Left lobe of liver (tissue), 2 donors: ENCODE measurements at places on chromosomes 2 and 18. TPM values are rescaled to one million over a fixed set of nuclear protein-coding genes. Genes with fewer than 3 reads are reported as not detected.

ANKRD30BL gene
- total RNA-seq = not detected

- DNase-seq = no peak
Observed at GRCh38 chr2:55742996-55743395, 49.4 kb upstream of the PNPT1 start.

DNA sequence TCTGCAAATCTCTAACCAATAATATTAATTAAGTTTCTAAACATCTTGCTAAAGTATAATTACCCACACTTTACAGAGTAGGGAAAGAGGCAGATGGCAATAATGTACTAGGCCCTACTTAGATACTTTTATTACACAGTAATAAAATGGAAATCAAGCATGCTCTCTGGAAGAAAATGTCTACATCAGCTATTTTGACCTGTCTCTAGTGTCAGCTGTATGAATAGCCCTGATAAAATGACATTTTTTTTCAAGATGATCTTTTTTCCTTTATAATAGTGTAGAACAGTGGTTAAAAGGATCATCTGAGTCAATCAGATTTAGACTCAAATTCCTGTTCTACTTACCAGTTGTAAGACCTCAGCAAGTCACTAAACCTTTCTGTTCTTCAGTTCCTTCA, 397.3 kb downstream of the GRB14 start:
- no peak for DNase-seq

DNA sequence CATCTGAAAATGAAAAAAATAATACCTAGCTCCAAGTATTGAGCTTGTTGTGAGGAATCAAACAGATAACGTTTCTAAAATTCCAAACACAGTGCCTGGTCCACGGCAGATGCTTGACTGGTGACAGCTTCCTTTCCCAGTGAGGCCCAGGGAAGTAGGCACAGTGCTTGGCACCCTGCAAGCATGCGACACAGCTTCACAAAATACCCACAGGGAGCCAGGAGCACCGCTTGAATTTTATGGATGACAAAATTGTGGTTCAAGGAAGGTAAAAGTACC, 205.1 kb upstream of the TNP1 start:
- DNase-seq = no peak

DNA sequence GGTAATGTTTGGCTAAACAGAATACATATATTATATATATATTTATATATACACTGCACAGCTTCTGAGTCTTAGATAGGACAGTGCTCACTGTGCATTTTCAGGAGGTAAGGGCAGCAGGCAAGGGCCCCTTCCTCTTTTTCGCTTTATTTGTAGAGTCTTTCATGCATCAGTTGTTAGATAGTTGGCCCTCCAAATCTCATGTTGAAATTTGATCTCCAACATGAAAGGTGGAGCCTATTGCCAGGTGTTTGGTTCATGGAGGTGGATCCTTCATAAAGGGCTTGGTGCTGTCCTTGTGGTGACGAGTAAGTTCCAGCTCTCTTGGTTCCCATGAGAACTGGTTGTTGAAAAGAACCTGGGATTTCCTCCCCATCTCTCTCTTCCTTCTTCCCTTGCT, 48.1 kb downstream of the TSN start:
- no peak for DNase-seq

DNA sequence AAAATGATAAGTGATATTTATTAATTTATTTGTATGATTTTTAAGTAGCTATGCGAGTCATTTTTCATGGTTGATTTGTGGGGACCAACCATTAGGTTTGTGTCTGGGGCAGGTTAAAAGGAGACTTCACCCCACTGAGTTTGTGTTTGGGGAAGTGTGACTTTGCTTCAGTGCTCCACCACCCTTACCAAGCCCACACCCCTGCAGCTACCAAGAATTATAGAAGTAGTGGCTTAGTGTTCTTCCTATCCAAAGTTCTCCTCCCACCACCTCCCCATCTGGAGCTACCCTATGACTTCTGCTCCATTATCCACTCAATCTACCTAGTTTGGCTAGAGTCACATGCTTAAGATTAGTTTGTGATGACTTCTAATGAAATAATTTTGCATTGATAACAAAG, 182.1 kb upstream of the ZEB2 start:
- no peak for DNase-seq

DNA sequence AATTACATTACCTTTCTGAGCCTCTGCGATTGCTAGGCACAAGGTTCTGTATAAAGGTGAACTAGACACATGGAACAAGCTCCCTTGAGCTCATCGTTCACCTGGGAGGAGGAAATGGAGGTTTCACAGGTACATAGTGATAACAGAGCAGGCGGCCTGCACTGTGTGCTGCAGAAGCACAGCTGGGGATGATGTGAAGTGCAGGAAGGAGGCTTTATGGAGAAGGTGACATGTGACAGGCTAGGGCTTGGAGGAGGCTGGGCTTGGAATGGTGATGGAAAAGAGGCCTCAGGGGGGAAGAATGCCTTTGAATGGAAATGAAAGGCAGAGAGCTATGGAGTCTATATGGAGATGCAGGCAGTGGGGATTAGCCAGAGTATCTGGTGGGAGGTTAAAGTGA, 22.9 kb downstream of the MARCHF4 start:
- peak; percentile 28 for DNase-seq

DNA sequence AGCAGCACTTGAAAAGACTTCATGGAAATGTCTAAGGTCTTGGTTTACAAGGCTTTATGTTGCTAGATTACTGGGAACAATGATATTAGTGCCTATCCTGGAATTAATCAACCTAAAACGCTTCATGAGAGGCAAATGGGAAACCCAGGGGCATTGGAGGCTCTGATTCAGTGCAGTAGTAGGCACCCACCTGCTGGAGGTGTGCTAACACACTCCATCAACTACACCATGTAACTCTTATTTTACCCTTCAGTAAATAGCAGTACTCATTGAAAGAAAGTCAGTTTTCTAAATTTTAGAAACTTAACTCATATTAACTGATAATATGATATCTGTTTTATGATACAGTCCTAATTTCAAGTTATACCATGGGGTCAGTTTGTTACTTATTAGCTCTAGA, 17.4 kb upstream of the HNRNPA3 start:
- no peak for DNase-seq

GALNT13 gene
- total RNA-seq = not detected

POLR1A gene
- total RNA-seq = 12.1 TPM

DNA sequence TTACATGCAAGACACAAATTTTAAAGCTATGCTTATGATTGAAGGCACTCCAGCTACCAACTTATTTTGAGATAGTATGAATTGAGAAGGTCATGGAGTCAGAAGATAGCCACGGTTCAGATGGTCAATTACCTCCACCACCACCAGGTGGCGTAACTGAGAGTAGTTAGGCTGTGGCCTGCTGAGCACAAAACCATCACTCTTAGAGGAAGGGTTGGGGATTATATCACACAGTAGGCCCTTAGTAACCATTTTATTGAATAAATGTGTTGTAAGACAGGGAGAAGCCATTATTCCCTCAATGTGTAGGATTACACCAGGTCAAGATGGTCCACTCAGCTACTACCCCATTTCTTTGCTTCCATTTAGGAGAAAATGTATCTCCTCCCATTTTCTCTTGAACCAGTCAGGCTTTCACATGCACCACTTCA, 18.8 kb downstream of the KLHL41 start:
- peak; percentile 55 for DNase-seq

DNA sequence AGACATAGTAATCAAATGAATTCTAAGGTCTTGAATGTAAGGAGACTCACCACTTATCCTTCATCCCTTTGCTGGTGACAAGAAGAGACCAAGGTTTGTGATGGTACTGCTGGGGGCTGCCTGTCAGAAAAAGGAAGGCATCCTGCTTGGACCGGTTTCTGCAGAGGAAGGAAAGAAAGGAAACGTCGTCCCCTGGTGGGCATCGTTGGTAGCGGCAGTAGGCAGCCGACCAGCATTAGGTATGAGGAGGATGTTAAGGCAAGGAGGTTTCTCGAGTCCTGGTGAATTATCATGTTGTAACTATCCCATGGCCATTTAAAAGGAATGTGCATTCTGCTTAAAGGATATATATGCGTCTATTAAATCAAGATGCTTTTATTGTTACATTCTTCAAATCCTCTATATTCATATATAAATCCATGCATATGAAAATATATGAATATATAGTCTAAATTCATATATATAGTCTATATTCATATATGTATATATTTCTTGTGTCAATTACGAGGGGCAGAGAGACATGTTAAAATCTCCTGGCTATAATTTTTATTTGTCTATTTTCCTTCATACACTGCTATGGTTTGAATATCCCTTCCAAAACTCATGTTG, 94.4 kb upstream of the TGFA start:
- DNase-seq = peak; percentile 64

TXNL4A gene
- total RNA-seq = 48.3 TPM

- no peak for DNase-seq
Observed at GRCh38 chr2:98734162-98734561, 3.2 kb upstream of the MGAT4A start.
